ENCODE measurements at places on chromosomes 1 and 21.

DNA sequence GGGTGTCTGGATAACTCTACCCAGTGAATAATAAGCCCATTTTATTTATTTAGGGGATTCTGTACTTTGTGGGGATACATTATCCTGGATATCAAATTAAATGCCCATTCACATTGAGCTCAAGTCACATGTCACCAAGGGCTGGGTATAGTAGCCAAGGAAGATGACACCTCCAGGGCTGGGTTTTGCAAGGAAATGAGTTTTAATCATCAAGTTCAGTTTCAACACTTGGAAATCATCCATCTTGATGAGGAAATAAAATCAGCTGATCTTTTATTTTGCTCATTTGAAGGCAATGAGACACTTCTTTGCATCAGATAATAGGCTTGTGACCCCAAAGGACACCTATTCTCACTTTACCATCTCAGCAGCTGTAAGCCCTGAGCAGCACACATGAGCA is 80.0 kb upstream of the TNR start:
- DNase-seq = no peak

GRCh38 chr1:32273391-32274208 is 18.3 kb upstream of the HDAC1 start:
- DNase-seq = no peak

GRCh38 chr1:51559064-51559500 is 40.0 kb upstream of the EPS15 start:
- DNase-seq = no peak

DNA sequence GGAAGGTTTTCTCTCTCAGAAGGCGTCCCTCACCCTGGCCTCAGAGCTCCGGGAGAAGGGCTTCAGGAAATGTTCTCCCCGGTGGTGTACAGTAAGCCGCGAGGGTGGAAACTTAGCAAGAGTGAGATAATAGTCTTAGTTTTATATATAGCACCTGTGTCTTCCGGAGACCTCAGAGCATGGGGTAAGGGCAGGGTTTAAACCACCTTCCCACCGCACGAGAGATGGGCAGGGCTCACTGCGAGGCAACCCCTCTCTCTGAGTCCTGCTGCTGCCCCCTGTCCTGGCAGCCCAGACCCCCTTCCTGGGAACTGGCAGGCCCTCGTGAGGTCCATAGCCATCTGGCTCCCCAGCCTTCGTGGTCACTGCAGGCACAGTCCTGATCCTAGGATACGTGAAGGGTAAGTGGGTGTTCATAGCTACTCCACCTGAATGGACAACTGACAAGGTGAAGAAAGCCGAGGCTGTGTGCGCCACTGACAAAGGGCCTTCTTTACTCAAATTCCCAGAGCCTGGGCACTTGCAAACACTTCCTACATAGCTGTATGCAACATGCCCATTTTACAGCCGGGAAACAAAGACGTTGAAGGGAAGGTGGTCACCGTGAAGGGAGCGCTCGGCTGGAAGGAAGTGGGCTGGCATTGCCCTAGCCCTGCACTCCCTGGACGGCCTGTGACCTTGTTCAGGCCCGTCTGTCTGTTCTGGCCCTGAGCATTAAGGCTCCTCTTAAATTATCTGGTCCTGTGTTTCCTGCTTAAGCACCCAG is 26.9 kb downstream of the ITPKB start:
- peak; percentile 19 for DNase-seq

GRCh38 chr1:20484519-20485462 is 1.2 kb downstream of the CAMK2N1 start:
- DNase-seq = no peak

- no peak for DNase-seq
Observed at GRCh38 chr1:218679391-218679790, 334.3 kb downstream of the TGFB2 start.

GRCh38 chr1:174671826-174672225 is 224.1 kb downstream of the GPR52 start:
- no peak for DNase-seq

GRCh38 chr1:53927376-53927881 is 18.1 kb downstream of the IFT25 start:
- DNase-seq = no peak

DNA sequence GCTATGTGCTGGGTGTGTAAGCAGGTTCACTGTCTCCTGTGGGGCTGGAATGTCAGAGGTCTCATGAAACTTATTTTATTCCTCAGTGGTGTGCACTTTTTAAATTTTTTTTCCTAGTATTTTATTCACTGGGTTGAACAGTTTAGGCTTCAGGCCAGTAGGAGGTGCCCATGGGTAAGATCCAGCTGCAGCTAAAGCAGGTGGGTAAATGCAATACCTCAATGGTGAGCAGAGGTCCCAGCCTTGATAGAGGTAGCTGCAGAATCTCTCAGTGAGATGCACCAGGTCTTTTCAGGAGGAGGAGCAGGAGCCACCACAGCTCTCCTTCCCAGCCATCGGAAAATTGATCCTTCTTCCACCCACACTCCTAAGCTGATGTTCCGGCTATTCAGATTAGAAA is 12.6 kb upstream of the OR6N2 start:
- DNase-seq = no peak

GRCh38 chr1:230858918-230859729 is 9.2 kb downstream of the C1orf198 start:
- no peak for DNase-seq

GRCh38 chr1:226405411-226405988 is 2.4 kb downstream of the PARP1 start:
- no peak for DNase-seq

GRCh38 chr1:181971424-181971823 is 90.1 kb downstream of the ZNF648 start:
- no peak for DNase-seq

GRCh38 chr1:227816750-227817446 is 1.4 kb downstream of the PRSS38 start:
- no peak for DNase-seq

All from GDM1 (cell line).